T-helper 17 cell (primary cell): ENCODE measurements at places on chromosomes 16 and 17.

DNA sequence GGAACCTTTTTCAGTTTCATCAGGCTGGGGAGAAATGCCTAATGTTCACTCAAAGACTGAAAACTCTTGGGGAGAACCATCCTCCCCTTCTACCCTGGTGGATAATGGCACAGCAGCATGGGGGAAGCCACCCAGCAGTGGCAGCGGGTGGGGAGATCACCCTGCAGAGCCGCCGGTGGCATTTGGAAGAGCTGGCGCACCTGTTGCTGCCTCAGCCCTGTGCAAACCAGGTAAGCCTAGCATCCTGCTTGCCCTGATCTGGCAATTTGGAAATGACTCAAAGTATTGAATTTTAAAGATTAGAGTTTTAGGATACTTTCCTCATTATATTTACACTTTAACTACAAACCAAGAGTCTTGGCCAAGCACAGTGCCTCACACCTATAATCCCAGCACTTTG lies 63.8 kb downstream of the TMC6 start:
- DNase-seq, result no peak
- no peaks in the 10 kb centered on the region for H3K27me3 ChIP-seq
- no peaks in the 10 kb centered on the region for H3K36me3 ChIP-seq
- H3K4me3 ChIP-seq, result no peak overlapping the region
- H3K4me1 ChIP-seq, result peaks cover 3% of the 10 kb centered on the region

DNA sequence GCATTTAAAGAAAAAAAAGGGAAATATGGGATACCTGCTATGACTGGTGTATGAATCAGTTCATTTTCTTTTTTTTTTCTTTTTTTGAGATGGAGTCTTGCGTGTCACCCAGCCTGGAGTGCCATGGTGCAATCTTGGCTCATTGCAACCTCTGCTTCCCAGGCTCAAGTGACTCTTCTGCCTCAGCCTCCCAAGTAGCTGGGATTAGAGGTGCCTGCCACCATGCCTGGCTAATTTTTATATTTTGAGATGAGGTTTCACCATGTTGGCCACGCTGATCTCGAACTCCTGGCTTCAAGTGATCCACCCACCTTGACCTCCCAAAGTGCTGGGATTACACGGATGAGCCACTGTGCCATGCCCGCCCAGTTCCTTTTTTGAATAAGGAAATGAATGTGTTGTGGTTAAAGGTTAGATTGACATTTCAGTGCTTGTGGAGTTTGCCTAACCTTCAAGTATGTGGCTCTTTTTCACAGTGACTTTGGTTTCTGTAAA lies 7.7 kb downstream of the HAPSTR1 start:
- H3K4me1 ChIP-seq, result peaks cover 66% of the 10 kb centered on the region
- H3K36me3 ChIP-seq, result peaks cover 4% of the 10 kb centered on the region
- no peaks in the 10 kb centered on the region for H3K27me3 ChIP-seq
- H3K27ac ChIP-seq, result peak overlapping the region; percentile 86
- peak overlapping the region; percentile 84 for H3K4me3 ChIP-seq
- no peak for DNase-seq

DNA sequence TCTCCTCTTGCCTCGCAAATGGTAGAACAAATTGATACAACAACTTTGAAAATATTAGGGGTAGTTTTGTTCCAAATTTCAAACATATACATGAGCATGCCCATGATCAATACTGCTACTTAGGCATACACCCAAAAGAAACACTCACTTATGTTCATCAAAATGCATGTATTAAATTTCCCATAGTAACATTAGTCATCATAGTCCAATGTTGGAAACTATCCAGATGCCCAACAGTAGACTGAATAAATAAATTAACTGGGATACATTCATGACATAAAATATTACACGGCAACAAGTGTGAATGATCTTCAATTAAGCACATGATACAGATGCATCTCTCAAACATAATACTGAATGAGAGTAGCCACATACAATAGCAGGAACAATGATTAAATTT lies 391.6 kb downstream of the CDH11 start:
- no peaks in the 10 kb centered on the region for H3K27me3 ChIP-seq
- H3K36me3 ChIP-seq, result no peaks in the 10 kb centered on the region
- no peak overlapping the region for H3K27ac ChIP-seq
- H3K4me1 ChIP-seq, result no peaks in the 10 kb centered on the region

GRCh38 chr16:55033225-55034156 lies 102.8 kb downstream of the IRX5 start:
- DNase-seq, result no peak
- H3K4me3 ChIP-seq, result no peak overlapping the region
- no peaks in the 10 kb centered on the region for H3K4me1 ChIP-seq
- H3K36me3 ChIP-seq, result no peaks in the 10 kb centered on the region
- peaks cover 27% of the 10 kb centered on the region for H3K27me3 ChIP-seq

DNA sequence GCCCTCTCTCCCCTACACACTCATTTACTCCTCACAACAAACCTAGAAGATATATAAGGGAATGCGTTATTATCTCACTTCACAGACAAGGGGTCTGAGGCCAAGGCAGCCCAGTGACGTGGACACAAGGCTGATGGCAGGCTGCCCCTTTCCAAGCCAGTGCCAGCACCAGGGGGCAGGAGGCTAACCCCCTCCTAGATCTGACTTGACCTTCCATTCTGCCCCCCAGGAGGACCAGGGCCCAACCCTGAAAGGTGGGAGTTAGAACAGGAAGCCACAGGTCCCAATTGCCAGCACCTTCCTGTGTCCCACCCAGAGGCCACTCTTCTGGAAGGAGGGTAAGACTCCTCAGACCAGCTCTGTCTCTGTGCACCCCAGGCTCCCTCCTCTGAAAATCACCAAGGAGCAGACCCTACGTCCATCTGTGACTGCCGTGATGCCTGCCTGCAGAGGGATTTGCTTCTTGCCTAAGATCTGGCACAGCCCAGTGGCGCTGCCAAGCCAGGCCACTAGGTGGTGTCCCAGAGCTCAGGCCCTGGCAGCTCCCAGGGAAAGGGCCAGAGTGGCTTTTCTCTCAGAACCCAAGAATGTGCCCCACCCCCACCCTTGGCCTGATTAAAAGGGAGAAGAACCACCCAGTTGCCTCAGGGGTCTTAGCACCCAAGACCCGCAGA lies 42.4 kb upstream of the MRPS23 start:
- peaks cover 24% of the 10 kb centered on the region for H3K27me3 ChIP-seq
- H3K27ac ChIP-seq, result no peak overlapping the region
- peaks cover 2% of the 10 kb centered on the region for H3K4me1 ChIP-seq
- peak overlapping the region; percentile 12 for H3K4me3 ChIP-seq
- H3K36me3 ChIP-seq, result peaks cover 2% of the 10 kb centered on the region

DNA sequence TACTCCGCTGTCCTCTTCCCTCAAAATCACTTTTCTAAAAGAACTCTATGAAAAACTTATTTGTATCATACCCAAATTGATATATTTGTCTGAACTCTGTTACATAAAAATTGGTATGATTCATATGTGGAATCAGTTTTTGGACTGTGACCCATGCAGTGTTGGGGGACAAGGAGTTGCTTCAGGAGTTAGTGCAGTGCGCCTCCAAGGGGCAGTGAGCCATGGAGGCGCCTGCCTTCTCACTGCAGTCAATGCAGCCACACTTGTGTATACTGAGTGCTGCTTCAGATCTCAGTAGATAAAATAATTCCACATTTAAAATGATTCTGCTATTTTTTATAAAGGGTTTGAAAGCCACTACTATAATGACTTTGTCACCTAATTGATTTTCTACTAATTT lies 32.5 kb downstream of the DGKE start:
- no peaks in the 10 kb centered on the region for H3K27me3 ChIP-seq
- no peak for DNase-seq
- peaks cover 10% of the 10 kb centered on the region for H3K4me1 ChIP-seq
- H3K27ac ChIP-seq, result no peak overlapping the region
- peaks cover 2% of the 10 kb centered on the region for H3K36me3 ChIP-seq

DNA sequence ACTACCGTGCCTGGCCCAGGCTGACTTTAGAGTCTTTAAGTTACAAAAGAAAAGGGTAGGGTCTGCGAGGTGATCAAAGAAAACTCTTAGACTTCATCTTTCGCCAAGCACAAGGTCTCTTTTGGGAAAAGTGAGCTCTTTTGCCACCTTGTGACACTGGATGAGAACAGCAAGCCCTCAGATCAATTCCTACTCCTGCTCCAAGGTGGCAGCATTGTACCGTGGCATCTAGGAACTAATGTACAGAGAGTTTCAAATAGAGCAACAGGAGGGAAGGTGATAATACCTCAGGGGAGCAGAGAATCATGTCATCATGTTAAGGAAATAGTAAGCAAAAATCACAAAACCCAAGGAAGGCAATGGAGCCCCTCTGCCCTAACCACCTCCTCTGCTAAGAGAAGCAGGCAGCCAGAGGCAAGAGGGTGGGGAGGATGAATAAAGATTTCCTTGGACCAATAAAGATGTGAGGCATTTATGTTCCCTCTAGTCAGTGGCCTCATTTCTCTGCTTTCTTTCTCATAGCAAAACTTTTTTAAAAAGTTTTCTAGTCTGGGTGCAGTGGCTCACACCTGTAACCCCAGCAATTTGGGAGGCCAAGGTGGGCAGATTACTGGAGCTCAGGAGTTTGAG lies 2.1 kb upstream of the C17orf78 start:
- no peaks in the 10 kb centered on the region for H3K36me3 ChIP-seq
- H3K27me3 ChIP-seq, result no peaks in the 10 kb centered on the region
- peak overlapping the region; percentile 9 for H3K4me3 ChIP-seq

DNA sequence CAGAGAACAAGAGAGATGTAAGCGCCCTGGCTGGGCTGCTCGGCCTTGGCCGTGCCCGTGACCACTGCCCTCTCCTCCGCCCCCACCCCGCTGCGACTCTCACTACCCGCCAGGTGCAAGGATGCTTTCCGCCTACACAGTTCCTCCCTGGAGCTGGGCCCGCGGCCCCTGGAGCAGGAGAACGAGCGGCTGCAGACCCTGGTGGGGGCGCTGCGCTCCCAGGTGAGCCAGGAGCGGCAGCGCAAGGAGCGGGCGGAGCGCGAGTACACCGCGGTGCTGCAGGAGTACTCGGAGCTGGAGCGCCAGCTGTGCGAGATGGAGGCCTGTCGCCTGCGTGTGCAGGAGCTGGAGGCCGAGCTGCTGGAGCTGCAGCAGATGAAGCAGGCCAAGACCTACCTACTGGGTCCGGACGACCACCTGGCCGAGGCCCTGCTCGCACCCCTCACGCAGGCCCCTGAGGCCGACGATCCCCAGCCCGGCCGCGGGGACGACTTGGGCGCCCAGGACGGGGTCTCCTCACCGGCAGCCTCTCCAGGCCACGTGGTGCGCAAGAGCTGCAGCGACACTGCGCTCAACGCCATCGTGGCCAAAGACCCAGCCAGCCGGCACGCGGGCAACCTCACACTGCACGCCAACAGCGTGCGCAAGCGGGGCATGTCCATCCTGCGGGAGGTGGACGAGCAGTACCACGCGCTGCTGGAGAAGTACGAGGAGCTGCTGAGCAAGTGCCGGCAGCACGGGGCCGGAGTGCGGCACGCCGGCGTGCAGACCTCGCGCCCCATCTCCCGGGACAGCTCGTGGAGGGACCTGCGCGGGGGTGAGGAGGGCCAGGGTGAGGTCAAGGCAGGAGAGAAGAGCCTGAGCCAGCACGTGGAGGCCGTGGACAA lies 9.2 kb upstream of the MRPL58 start:
- no peak overlapping the region for H3K27ac ChIP-seq
- no peak for DNase-seq
- peaks cover 7% of the 10 kb centered on the region for H3K4me1 ChIP-seq

GRCh38 chr17:74649909-74650308 lies 26.4 kb upstream of the CD300E start:
- no peak overlapping the region for H3K4me3 ChIP-seq
- H3K4me1 ChIP-seq, result peaks cover 8% of the 10 kb centered on the region
- H3K27me3 ChIP-seq, result peaks cover 82% of the 10 kb centered on the region
- no peak for DNase-seq
